ENCODE measurements at places on chromosomes 13 and 19.

GRCh38 chr13:27967736-27968315 is 1.3 kb downstream of the CDX2 start:
- DNase-seq: no peak

GRCh38 chr13:24253520-24254145 is 55.7 kb upstream of the C1QTNF9 start:
- no peak for DNase-seq

- no peak for DNase-seq
Observed at GRCh38 chr13:84491952-84492351, 609.7 kb upstream of the SLITRK1 start.

DNA sequence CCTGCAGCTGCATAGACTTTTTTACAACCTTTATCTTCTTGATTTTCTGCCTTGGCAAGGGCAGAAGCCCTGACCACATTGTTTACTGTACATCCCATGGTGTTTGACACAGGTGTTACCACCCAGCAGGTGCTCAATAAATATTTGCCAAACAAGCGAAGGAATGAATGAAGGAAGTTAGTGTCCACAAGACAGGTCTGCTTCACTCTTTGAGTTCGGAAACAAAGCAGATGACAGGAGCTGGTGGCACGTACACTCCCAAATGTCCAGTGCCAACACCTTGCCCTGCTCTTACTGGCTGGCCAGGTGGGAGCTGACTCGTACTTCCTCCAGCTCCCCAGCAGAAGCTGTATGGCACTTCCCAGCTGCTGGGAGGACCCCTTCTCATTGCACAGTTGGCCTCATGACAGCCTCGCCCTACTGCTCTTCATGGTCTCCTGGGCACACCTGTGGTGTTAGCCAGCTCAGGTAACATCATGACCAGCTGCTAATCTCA is 22.0 kb upstream of the MUC16 start:
- no peak for DNase-seq

DNA sequence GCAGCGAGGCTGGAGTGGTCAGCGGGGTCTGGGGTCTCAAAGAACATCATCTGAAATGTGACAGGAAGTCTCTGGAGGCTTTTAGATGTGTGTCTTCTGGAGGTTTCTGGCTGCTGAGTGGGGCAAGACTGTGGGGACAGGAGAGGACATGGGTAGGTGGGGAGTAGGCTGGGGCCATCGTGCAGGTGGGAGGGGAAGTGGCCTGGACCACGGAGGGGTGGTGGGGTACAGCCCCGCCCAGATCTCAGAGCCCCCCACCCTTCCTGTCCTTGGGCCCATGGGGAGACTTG is 6.2 kb downstream of the AP1M1 start:
- DNase-seq: no peak

- DNase-seq: no peak
Observed at GRCh38 chr19:9720541-9720940, 45.6 kb upstream of the ZNF562 start.

Measured in amniotic epithelial cell (primary cell).